Adrenal gland (tissue), 19 donors: ENCODE measurements at places on chromosomes 4 and X.

GRCh38 chr4:39502019-39502663 is 25.1 kb downstream of the UGDH start:
- H3K4me3 ChIP-seq, result no peak overlapping the region
- no peaks in the 10 kb centered on the region for H3K27me3 ChIP-seq
- peak overlapping the region; percentile 68 for H3K27ac ChIP-seq
- H3K4me1 ChIP-seq, result peaks cover 12% of the 10 kb centered on the region

DNA sequence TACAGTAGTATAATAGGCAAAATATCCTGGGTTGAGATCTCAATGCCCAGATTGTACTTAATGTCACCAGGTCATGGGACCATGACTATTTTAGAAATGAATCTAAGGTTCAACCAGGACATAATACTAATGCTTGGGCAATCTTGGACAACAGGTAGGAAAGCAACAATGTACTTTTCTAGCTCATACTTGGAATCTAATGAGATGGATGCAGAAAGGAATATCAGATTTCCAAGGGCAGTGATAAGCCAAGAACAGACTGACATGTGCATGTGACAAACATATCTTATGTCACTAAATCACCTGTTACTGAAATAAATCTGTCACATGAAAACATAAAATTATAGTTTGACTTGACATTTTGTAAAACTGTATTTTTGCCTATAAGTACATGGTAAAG is 51.1 kb downstream of the RPS6KA3 start:
- peaks cover 4% of the 10 kb centered on the region for H3K4me1 ChIP-seq
- H3K27ac ChIP-seq, result no peak overlapping the region
- no peaks in the 10 kb centered on the region for H3K36me3 ChIP-seq
- DNase-seq, result no peak
- no peak overlapping the region for H3K4me3 ChIP-seq
- H3K27me3 ChIP-seq, result peaks cover 1% of the 10 kb centered on the region

DNA sequence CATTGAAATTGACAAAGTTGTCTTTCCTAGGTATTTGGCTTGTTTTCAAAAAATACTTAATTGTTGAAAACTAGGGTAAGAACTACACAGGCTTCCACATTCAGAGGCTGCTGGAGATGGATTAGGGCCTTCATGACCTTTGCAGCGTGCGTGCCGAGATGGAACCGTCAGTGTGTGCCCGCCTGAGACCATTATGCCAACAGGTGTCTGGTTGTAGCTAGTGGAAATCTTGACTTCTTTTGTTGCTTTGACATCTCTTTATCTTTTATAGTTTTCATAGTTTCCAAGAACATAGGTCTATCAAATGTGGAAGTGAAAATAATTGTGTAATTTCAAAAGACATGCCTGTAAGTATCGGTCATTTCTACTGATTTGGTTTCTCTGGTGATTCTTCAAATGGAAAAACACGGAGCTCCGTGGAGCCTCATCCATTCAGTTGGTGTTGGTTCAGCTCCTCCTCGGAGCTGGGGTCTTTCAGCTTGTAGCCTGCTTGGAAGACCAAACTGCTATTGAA is 38.9 kb upstream of the CLCN4 start:
- no peaks in the 10 kb centered on the region for H3K27me3 ChIP-seq
- no peak overlapping the region for H3K4me3 ChIP-seq
- H3K36me3 ChIP-seq, result peaks cover 13% of the 10 kb centered on the region
- H3K4me1 ChIP-seq, result peaks cover 5% of the 10 kb centered on the region
- H3K27ac ChIP-seq, result no peak overlapping the region

- no peaks in the 10 kb centered on the region for H3K36me3 ChIP-seq
- H3K27ac ChIP-seq, result no peak overlapping the region
- H3K4me3 ChIP-seq, result no peak overlapping the region
- H3K4me1 ChIP-seq, result no peaks in the 10 kb centered on the region
- no peaks in the 10 kb centered on the region for H3K27me3 ChIP-seq
- DNase-seq, result no peak
These were observed 110.4 kb upstream of the RXFP1 start for GRCh38 chr4:158411269-158411668.

DNA sequence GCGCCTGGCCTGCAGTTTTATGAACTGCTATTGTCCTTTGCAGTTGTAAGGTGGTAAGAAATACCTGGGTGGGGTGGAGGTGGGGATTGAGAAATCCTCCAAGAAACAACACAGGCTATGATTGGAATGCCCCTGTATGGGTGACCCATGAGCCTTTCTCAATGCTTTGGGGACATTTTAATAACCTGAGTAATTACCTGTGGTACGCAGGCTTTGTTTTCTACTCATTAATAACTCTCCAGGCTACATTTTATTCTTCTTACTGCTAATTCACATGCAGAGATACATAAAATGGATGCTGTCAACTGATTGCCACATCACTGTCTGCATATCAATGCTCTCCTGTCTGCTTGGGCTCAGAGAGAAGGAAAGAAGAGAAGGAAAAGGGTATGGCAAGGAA is 41.8 kb downstream of the PHEX start:
- no peaks in the 10 kb centered on the region for H3K27me3 ChIP-seq
- H3K4me1 ChIP-seq, result no peaks in the 10 kb centered on the region
- no peak overlapping the region for H3K4me3 ChIP-seq
- no peak for DNase-seq
- no peak overlapping the region for H3K27ac ChIP-seq
- H3K36me3 ChIP-seq, result no peaks in the 10 kb centered on the region

- H3K36me3 ChIP-seq, result no peaks in the 10 kb centered on the region
- no peak overlapping the region for H3K27ac ChIP-seq
- no peaks in the 10 kb centered on the region for H3K4me1 ChIP-seq
- H3K4me3 ChIP-seq, result no peak overlapping the region
- peaks cover 21% of the 10 kb centered on the region for H3K27me3 ChIP-seq
- no peak for DNase-seq
These were observed 2.9 kb upstream of the GRPR start for GRCh38 chrX:16120431-16120830.

DNA sequence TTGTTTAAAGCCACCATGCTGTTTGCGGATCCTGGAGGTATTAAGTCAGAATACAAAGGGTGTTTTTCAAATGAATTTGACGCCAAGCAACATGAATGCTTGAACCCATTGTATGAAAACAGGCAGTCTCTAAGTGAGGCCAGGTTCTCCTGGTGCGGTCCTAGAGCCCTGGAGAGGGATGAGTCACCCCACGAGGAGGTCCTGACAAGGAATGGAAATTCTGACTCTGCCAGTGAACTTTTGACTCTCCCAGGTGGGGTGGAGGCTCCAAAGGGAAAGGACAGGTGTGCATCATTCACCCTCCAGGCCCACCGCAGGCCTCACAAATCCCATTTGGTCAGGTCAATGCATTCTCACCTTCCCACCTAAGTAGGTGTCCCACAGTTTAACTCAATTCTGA is 1.5 kb downstream of the TRIM2 start:
- no peaks in the 10 kb centered on the region for H3K36me3 ChIP-seq
- no peak for DNase-seq
- H3K4me3 ChIP-seq, result no peak overlapping the region
- H3K27me3 ChIP-seq, result no peaks in the 10 kb centered on the region

DNA sequence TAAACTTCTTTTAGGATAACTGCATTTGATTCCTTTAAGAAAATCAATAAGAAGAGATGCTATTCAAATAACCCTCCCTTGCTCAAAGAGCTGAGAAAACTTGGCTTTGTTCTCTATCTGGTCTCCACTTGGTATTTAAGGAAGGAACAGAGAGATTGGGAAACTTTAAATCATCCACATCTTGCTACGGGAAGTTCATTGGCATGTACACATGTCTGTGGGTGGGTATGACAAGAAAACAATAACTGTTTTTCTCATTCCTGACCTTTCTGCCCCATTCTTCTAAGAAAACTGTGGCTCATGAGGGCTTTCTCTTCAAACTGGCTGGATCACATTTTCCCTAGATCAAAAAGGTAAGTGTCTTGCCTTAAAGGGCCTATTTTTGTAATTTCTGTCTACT is 6.0 kb downstream of the SEL1L3 start:
- no peak overlapping the region for H3K27ac ChIP-seq
- H3K4me3 ChIP-seq, result no peak overlapping the region
- no peaks in the 10 kb centered on the region for H3K36me3 ChIP-seq
- peaks cover 25% of the 10 kb centered on the region for H3K4me1 ChIP-seq

GRCh38 chr4:127097061-127097460 is 535.7 kb upstream of the INTU start:
- DNase-seq, result no peak
- no peaks in the 10 kb centered on the region for H3K4me1 ChIP-seq
- no peaks in the 10 kb centered on the region for H3K27me3 ChIP-seq
- H3K4me3 ChIP-seq, result no peak overlapping the region

- H3K4me1 ChIP-seq, result no peaks in the 10 kb centered on the region
- H3K27me3 ChIP-seq, result no peaks in the 10 kb centered on the region
- H3K27ac ChIP-seq, result no peak overlapping the region
- H3K36me3 ChIP-seq, result no peaks in the 10 kb centered on the region
- no peak for DNase-seq
These were observed 68.5 kb downstream of the NPNT start for GRCh38 chr4:105963461-105964400.

- H3K27ac ChIP-seq, result no peak overlapping the region
- no peaks in the 10 kb centered on the region for H3K4me1 ChIP-seq
- H3K4me3 ChIP-seq, result no peak overlapping the region
- no peak for DNase-seq
These were observed 56.2 kb downstream of the PABPC4L start for GRCh38 chr4:134145369-134145768.

- H3K27ac ChIP-seq, result no peak overlapping the region
- H3K4me3 ChIP-seq, result no peak overlapping the region
- H3K27me3 ChIP-seq, result no peaks in the 10 kb centered on the region
- no peaks in the 10 kb centered on the region for H3K4me1 ChIP-seq
These were observed 145.3 kb downstream of the ATRX start for GRCh38 chrX:77640702-77641101.

DNA sequence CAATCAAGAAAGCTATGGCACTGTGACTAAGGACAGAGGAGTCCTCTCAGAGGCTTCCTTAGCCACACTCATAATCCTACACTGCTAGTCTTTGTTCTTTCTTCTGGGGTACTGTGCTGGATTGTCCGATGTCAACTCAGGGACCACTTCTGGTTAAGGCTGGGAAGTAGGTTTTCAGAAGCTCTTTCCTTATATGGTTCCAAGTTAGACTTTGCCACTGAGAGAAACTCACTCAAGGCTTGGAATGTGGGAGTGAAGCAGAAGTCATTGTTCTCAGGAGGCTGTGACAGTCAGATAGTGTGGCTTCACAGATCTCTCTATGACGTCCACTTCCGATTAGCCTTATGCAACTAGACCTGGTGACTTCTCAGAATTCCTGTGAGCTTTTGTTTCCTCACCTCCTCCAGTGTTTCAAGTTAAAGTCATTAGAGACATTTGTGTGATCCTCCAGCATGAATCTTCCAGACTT is 317.3 kb upstream of the F9 start:
- no peak for DNase-seq
- H3K27ac ChIP-seq, result no peak overlapping the region
- H3K36me3 ChIP-seq, result no peaks in the 10 kb centered on the region
- no peaks in the 10 kb centered on the region for H3K4me1 ChIP-seq
- H3K4me3 ChIP-seq, result no peak overlapping the region

DNA sequence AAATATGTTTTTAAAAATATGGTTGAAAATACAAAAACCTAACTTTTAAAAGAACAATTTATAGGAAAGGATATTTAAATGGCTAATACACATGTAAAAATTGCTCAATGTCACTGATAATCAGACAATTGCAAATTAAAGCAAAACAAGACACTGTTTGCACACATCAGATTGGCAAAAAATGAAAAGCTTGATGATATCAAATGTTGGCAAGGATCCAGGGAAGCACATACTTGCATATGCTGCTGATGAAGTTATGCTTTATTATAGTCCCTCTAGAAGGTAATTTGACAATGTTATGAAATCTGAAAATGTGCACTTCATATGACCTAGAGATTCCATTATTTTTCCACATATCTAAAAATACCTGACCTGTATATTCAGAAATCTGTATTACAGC is 45.7 kb upstream of the EPGN start:
- H3K27ac ChIP-seq, result no peak overlapping the region
- DNase-seq, result no peak
- no peaks in the 10 kb centered on the region for H3K4me1 ChIP-seq
- no peaks in the 10 kb centered on the region for H3K36me3 ChIP-seq

DNA sequence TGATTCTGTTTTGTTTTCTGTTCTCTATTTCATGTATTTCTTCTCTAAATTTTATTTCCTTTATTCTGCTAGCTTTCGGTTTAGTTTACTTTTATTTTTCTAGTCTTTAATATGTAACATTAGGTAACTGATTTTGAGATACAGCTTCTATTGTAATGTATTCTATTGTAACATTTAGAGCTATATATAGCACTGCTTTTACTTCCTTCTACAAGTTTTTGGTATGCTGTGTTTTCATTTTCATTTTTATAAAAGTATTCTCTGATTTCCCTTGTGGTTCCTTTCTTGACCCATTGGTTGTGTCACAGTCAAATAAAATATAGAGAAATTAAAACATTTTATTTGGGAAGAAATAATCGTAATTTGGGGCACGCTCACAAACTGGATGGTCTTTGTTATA is 13.9 kb upstream of the CT47A1 start:
- H3K4me1 ChIP-seq, result no peaks in the 10 kb centered on the region
- H3K27me3 ChIP-seq, result no peaks in the 10 kb centered on the region

- no peaks in the 10 kb centered on the region for H3K36me3 ChIP-seq
- no peaks in the 10 kb centered on the region for H3K27me3 ChIP-seq
- DNase-seq, result no peak
These were observed 28.1 kb downstream of the GPAT3 start for GRCh38 chr4:83563998-83564397.

- peak overlapping the region; percentile 33 for H3K4me3 ChIP-seq
- peak; percentile 73 for DNase-seq
- no peaks in the 10 kb centered on the region for H3K4me1 ChIP-seq
These were observed 277.5 kb upstream of the AGTR2 start for GRCh38 chrX:115892787-115893671.

DNA sequence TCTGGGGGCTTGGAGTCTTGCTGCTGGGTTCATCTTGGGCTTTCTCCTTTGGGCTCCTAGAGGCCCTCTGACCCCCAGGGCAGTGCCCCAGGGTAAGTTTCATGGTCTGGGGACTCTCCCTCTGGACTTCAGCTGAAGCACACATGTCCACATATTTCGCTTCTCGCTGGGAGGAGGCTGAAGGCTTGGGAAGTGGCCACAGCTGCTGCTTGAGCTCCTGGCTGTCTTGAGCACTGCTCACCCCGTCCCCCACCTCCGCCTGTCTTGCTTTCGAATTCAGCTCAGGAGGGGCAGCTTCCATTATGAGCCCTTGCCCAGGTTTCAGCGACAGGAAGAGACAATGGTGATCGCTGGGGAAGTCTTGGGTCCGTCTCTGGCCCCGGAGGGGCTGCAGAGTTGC is 3.7 kb downstream of the C4orf54 start:
- H3K27ac ChIP-seq, result no peak overlapping the region
- H3K4me3 ChIP-seq, result no peak overlapping the region
- no peaks in the 10 kb centered on the region for H3K36me3 ChIP-seq
- H3K27me3 ChIP-seq, result no peaks in the 10 kb centered on the region

DNA sequence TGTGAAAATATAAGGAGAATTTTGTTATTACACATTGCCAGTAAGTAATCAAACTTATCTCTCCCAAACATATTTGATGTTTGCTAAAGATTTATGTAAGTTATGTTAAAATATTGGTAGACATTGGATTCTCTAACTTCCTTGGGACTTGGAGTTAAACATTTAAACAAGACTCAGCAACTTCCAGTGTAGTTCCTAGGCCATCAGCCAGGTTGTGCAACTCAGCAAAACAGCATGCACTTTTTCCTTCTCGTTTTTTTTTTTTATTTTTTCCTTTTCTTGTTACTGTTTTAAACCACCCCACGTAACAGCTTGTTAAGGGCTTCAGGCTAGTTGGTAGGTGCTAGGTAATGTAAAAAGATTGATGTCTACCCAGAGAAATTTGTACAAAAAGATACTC is 510.4 kb downstream of the ANKRD50 start:
- no peak for DNase-seq
- H3K36me3 ChIP-seq, result no peaks in the 10 kb centered on the region
- no peaks in the 10 kb centered on the region for H3K27me3 ChIP-seq
- no peaks in the 10 kb centered on the region for H3K4me1 ChIP-seq
- H3K4me3 ChIP-seq, result no peak overlapping the region

- no peaks in the 10 kb centered on the region for H3K4me1 ChIP-seq
- no peaks in the 10 kb centered on the region for H3K27me3 ChIP-seq
- H3K36me3 ChIP-seq, result no peaks in the 10 kb centered on the region
- no peak overlapping the region for H3K4me3 ChIP-seq
These were observed 40.9 kb downstream of the SEL1L3 start for GRCh38 chr4:25821899-25822298.
